NCI-H1694 treated with DMSO at 0.1 percent for 48 hours (cell line): ENCODE measurements at places on chromosomes 6 and 20.

DNA sequence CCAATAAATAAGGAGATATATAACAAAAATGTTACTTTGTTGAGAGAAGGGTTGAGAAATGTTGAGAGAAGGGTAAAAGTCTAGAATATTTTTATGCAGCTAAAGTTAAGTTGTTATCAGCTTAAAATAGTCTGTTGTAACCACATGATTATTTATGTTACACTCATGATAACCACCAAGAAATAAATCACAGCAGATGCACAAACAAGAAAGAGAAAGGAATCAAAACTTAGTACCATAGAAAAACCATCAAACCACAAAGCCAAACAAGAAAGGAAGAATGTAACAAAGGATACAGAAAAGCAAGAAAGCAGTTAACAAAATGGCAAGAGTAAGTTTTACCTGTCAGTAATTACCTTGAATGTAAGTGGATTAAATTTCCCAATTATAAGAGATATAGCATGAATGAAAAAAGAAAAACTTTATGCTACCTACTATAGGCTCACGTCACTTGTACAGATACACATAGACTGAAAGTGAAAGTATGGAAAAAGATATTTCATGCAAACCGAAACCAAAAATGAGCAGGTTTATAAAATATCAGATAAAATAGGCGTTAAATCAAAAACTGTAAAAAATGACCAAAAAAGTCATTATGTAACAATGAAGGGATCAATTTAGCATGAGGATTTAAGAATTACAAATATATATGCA lies 93.6 kb downstream of the STXBP5 start:
- no peak for DNase-seq

DNA sequence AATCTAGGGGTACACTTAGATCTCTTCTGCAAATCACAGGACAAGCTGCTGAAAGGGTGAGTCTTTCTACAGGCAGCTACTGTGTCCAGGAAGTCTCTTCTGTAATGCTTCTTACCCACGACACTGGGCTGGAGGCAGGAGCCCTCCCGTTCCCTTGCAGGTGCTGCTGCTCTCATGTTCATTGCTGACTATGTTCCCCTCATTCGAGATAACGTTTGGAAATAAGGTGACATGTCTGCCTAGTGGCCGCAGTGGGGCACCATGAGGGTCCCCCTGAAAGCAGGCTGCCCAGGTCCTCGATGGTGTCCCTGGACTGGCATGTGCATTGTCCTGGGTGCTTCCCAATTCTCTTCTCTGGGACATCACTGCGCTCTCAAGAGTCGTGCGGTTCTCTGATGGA lies 74.7 kb downstream of the SYNJ2 start:
- no peak for DNase-seq

DNA sequence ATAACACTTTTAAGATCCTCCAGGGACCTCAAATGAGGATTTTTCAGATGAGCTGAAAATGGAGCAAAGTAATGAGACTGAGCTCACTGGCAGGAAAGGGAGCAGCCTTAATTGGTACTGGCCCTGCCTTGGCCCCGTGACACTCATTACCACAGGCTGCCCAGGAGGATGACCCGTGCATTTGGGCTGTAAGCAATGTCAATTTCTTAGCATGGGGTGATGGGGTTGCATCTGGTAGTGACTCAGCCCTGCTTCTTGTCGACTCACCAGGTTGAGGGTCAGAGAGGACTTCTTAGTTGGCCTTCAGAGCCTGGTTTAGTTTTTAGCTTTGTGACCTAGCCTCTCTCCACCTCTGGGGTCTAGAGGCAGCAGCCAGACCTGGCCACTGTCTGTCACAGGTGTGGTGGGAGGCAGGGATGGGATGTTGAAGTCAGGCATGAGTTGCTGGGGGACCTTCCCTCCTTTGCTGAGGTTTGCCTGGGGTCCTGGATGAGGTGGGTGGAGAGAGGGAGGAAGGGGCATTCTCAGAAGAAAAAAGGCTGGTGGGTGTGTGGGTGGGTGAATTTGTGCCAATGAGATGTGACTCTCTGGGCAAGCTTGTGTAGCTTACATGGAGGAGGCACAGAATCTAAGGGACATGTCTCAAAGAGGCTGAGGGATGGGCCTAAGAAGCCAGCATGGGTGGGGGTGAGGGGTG lies 25.9 kb upstream of the EPB41L1 start:
- DNase-seq = no peak

- DNase-seq = peak; percentile 93
Observed at GRCh38 chr6:37316071-37316470, 37.7 kb upstream of the RNF8 start.

- DNase-seq = peak; percentile 89
Observed at GRCh38 chr6:139219271-139219729, 72.5 kb downstream of the TXLNB start.

GRCh38 chr20:58237318-58238132 lies 9.1 kb upstream of the ANKRD60 start:
- DNase-seq = no peak

- no peak for DNase-seq
Observed at GRCh38 chr6:77463861-77464494, 687 bp upstream of the HTR1B start.

- no peak for DNase-seq
Observed at GRCh38 chr6:24763578-24763977, 11.2 kb upstream of the GMNN start.

GRCh38 chr6:138504764-138505689 lies 5.7 kb upstream of the NHSL1 start:
- DNase-seq = no peak

DNA sequence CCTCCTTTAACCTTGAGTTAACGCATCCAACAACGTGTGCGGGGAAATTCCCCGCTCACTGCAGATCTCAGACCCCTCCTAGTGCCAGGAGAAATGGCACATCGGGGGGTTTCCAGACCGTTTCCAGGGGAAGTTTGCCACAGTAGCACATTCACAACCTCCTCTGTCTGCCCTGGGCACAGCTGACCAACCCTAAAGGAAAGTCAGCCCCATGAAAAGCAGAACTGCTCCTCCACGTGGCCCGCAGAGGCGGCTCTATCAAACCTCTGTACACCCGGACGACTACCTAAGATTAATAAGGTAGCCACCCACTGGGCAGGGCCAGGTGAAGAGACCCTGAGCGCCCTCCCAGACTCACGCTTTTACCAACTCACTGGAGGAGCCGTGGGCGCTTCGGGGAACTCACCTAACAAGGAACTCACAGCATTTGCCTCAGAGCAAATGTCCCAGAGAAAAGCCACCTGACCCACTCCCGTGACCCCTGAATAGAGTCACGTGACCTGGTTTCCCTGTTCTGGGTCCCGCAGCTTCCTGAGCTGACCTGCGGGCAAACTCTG lies 93.1 kb downstream of the PRND start:
- no peak for DNase-seq

DNA sequence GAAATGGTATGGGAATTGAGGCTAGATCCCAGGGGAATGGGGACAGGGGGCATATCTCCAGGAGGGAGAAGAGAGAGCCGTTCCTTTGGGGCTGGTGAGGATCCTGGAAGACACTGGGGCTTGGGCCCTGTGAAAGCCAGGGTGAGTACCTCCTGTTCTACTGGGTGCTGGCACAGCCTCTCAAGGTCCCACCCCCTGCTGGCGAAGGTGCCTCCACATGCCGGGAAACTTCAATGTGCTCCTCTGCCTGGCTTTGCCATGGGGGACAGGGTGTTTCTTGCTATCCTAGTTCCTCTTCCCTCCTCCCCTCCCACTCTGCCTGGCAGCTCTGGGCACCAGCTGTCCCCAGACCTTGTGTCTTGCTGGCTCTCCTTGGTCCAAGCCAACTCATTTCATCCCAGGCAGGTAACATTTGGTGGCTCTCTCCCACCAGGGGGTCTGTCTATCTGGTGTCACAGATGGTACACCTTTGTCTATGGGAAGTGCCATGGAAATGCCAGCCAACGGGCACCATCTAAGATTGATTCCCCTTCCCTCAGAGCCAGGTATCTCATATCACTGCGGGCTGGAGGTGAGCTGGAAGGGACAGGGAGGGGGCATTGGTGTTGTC lies 56.8 kb downstream of the MDGA1 start:
- no peak for DNase-seq

GRCh38 chr6:106608080-106608668 lies 21.1 kb downstream of the RTN4IP1 start:
- DNase-seq = peak; percentile 43

DNA sequence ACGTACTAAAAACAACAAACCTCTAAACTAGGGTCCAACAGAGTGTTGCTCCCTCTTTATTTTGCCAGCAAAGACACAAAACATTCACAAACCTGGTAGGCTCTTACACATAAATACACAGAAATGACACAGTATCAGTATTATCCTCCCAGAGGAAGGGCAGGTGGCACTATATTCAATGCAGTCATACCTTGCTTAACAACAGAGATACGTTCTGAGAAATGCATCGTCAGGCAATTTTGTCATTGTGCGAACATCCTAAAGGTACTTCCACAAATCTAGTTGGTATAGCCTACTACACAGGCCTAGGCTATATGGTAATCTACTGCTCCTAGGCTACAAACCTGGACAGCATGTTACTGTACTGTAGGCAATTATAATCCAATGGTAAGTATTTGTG lies 9.6 kb downstream of the ZBTB2 start:
- no peak for DNase-seq

DNA sequence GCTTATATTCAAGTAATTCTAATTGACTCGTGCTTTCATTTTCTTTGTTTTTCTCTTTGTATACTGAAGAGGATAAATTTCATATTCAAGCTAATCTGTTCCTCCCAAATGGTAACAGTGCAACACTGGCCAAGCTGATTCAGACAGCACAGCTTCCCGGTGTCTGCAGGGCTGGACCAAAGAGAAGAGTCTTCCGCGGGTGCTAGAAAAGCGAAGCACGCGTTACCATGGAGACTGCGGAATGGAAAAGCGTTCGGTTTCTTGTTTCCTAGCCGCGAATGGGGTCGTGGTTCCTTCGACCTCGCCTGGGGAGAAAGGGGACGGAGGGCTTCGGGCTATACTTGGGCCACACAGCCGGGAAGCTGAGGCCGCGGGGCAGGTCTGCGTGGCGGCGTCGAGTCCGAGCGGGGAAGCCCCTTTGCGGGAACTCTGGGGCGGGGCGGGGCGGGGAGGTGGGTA lies 6.2 kb upstream of the ZNF311 start:
- no peak for DNase-seq

DNA sequence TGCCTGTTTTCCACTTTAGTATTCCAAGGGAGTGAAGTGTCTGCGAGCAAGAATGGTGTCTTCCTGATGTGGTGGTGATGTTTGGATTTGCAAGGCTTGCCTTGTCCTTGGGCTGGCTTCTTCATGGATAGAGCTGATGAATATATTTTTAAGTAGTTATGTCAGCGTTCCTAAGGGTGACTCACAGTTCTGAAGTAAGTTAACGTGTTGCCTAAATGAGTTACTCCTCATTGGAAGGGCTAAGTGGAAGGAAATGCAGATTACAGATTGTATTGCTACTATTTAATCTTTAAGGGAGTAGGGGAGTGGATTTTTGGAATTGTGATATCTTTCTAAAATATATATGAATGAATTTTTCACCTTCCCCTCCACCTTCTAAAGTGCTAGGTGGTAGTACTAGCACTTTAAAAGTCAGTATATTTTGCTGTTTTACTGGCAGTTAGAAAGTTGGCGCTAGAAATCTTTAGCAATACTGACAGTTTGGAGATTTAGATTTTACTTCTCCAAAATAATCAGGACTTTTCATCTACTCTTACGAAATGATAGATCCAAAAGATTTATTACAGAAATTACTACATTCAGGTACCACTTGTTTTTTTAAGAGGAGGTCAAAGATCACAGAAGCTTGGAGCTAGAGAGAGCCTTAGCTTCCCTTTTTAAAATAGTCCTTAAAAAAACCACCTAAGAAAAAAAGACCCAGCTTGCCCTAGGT lies 197.4 kb downstream of the JARID2 start:
- DNase-seq = no peak

- no peak for DNase-seq
Observed at GRCh38 chr6:170200458-170200891, 90.4 kb downstream of the DLL1 start.

DNA sequence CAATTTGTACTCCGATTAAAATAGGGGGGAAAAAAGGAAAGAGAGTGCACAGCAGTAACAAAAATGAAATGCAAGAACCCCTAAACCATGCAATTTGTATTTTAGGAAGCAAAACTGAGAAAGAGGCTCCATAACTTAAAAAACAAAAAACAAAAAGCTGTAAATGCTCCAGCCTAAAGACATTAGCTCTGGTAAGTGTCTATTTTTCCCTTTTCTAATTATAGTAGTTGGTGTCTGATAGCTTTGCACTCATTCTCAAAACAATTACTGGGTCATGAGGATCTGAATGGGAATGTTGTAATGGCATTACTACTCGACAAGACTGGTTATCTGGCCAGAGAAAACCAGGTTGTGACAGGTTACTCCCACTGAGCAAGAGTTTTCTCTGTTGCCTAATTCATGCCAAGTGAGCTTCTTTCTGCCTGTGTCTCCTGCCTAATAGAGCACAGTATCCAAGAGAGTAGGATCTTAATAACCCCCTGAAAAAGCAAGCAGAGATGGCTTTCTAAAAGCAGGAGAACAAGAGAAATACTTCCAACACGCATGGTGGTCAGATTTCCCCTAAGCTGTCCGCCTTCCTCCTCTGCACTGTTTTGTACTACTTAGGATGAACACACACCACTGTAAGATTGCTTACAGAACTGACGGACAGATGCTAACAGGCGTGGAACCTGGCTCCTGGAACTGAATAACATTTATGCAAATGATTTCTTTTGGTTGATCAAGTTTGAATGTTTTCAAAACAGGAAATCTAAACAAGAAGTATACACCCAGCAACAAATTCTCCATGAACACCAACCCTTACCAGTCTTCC lies 86.4 kb downstream of the FKBP5 start:
- no peak for DNase-seq

GRCh38 chr6:128311944-128312570 lies 208.3 kb downstream of the PTPRK start:
- no peak for DNase-seq

- no peak for DNase-seq
Observed at GRCh38 chr6:148934539-148934938, 187.7 kb downstream of the UST start.

DNA sequence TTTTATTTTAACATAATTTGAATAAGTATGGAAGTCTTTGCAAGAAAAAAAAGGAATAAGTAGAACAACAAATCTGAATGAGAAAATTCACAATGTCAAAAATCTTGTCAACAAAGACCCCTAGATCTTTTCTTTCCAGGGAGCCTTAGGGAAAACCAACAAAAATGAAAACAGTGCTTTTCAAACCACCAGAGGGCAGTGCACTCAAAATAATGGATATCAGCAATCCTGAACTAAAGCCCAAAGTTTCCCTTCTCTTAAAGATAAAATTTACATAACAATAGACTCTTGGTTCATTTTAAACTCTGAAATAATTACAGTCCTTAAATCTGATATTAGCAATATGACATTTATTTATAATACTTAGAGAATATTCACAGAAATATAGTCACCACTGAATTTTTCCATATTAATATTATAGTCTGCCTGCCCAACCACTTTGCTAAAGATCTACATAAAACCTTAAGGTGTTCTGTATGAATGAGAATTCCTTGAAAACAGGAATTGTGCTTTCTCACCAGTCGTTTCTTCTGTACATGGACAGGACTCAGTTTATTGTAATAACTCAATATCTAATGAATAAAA lies 105.3 kb upstream of the BMP5 start:
- DNase-seq = peak; percentile 26

DNA sequence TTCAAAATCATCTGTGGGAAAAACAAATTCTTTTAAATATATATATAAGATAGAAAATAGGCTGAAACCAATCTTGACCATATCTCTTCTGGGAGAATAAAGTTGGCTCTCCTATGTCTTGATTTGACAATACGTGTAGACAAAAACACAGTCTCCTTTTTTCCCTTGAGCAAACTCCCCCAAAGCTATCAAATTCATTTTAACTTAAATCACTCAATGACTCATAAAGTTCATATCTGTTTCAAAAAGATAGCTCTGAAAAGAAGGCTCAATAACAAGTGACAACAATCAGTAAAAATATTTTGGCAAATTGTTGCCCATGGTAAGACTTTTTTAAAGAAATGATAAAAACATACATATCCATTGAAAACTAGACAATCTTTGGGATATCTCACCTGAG lies 236.0 kb upstream of the TENT5A start:
- DNase-seq = no peak
